ENCODE measurements at places on chromosomes 2 and 18.

DNA sequence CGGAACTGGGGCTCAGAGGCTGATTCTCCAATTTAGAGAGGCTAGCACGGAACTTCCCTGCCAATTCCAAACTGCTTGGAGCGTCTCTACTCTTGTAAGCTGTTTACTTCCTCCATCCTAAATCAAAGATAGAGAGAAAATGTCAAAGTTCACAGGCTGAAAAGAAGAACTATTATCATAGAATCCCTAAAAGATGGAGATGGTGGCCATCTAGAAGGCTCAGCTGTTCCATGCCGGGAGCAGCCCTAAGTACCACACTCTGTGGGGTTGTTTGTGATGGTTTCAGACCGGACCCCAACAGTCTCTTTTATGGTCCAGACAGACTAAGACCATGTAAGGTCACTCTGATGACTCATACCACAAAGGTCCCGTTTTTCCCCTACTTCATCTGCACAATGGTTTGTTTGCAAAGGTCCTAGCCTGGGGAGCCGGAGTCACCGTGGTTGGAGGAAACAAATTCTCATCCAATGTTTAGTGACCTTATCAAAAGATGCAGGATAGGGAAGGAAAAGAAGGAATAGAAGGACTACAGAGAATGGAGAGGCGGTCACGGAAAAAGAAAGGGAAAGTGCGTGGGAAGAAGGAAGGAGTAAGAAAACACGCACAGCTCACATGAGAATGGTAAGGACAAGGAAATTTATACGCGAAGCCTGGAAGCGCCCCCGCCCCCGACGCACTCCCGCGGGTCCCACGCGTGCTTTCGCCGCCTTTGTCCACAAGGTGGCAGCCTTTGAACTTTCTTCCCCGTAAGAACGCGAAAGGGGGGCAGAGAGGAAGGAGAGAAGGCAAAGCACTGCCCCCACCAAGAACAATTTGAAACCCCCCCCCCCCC, 453 bp upstream of the ANTXR1 start:
- DNase-seq: peak; percentile 45

DNA sequence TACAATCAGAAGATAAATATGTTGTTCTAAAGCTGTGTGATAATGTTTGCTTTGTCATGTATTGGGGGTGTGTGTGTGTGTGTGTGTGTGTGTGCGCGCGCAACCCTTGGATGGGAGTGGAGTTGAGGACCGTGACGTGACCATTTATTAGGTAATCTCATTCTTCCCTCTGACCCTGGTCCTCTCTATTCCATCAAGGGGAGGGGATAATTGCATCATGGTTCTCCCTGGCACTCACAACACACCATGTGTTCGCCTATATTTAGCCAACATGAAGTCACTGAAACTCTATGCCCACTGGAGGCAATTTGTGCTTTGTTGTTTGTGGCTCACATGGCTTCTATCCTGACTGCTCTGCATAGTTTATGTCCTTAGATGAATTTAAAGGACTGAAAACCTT, 79.8 kb upstream of the LRPPRC start:
- DNase-seq: no peak

GRCh38 chr2:232477751-232478510, 9.7 kb downstream of the ECEL1 start:
- no peak for DNase-seq

GRCh38 chr18:14089781-14090180, 42.5 kb downstream of the ZNF519 start:
- no peak for DNase-seq

- peak; percentile 10 for DNase-seq
Observed at GRCh38 chr2:176002688-176003210, 682 bp upstream of the LNPK start.

GRCh38 chr2:155368934-155369333, 670.4 kb downstream of the KCNJ3 start:
- peak; percentile 65 for DNase-seq

Data from NAMALWA (cell line).